ENCODE measurements at places on chromosomes 3 and 15.

DNA sequence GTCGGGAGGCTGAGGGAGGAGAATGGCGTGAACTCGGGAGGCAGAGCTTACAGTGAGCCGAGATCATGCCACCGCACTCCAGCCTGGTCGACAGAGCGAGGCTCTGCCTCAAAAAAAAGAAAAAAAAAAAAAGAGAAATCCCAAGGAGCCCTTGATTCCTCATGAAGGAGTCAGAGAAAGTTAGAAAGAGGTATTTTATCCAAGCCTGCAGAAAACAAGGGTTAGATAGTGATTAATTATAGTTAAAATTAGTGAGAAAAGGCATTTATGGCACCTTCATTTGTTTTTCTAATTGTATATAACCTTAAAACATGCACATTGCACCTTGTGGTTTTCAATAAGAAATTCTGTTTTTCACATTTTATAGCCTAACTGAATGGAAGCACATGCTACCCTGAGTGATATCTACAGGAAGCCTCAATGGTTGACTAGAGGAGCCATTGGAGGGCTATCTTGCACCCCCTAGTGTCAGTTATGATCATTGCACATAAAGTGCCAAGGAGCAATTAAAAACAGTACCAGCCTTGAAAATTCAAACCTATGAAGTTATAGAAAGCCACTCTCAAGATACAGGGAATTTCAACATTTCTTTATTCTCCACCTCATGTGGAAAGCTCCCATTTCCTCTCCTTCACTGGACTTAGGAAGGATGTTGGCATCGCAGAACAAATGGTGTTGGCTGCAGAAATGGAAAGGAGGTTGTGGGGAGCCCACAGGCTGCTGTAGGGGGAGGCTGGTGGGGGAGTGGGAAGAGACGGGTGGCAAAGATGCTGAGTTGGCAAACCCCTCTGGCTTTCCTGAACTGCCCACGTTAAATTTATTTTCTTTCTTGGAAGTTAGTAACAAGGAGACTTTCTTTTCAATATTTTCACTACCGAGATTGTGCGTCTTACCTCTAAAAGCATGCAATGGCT is 48.5 kb downstream of the ITGA11 start:
- no peak for DNase-seq

- no peak for DNase-seq
These were observed 28.1 kb downstream of the ARHGEF26 start for GRCh38 chr3:154149286-154149685.

DNA sequence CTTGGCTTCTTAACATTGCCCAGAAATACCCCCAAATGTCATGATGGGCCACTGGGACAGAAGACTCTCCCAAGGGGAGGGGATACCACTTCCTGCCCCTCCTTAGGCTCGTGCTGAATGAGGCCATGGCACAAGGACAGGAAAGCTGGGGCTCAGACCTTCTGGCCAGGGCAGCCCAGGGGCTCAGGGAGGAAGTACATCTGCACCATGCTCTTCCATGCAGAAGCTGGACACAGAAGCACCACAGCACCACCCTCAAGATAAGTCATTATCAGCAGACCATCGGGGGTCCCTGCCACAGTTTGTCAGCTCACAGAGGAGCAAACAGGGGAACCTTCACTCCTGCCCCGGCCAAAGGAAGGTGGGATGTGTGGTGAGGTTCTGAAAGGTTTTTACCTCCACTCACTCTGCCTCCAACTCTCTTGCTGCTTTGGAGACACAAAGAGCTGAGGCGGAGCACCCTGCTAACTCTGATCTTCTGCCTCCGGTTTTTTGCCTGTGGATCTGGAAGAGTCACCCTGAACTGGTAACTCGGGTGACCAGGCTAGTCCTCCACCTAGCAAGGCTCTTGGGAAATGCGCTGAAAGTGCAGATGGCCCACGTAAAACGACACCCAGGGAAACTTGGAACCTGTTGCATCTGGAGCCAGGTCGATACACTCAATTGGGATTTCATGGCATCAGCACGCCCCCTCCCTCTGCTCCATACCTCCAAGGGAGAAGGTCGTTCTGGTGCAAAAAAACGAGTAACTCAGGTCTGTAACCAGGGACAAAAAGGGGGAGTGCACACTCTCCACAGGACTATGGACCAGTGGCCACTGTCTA is 8.3 kb downstream of the BMF start:
- no peak for DNase-seq

GRCh38 chr3:184842433-184842832 is 30.5 kb downstream of the VPS8 start:
- DNase-seq: no peak

- DNase-seq: no peak
These were observed 3.9 kb downstream of the B4GALT4 start for GRCh38 chr3:119236756-119237155.

DNA sequence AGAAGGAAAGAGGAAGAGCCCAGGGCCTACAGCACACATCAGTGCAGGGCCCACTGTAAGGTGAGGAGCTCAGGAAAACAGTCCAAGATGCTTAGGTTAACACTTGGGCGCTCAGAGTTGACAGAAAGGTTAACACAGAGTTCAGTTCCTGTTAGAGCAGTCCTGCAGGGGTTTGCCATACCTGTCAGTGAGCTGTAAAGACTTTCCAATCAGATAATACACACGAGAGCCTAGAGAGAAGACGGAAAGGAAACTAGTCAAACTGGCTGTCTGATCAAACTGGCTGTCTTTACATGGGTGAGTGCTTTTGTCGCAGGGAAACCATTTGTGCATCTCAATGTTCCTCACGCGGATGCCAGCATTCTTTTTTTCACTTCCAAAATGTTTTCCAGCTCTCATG is 61.4 kb upstream of the ARHGEF26 start:
- DNase-seq: no peak

DNA sequence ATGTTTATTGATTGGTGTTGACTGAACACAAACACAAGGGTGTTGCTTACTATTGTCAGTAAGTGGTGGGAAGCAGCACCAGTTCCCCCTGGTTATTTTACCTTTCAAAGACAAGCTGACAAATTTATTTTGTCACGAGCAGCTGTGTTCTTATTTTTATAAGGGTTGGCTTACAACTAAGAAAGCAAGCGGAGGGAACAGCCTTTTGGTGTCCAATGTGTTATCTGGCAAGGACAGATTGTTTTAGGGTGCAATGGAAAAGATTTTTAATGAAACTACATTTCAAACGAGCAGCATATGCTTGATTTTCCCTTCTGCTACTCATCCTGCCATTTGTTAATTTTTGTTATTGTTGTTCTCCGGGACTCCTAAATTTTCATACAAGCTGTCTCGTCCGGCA is 920.6 kb upstream of the CFAP20DC start:
- no peak for DNase-seq

- no peak for DNase-seq
These were observed 61.8 kb downstream of the SLC9A9 start for GRCh38 chr3:143786219-143787191.

- no peak for DNase-seq
These were observed 160.1 kb downstream of the NEK10 start for GRCh38 chr3:27208961-27209616.

DNA sequence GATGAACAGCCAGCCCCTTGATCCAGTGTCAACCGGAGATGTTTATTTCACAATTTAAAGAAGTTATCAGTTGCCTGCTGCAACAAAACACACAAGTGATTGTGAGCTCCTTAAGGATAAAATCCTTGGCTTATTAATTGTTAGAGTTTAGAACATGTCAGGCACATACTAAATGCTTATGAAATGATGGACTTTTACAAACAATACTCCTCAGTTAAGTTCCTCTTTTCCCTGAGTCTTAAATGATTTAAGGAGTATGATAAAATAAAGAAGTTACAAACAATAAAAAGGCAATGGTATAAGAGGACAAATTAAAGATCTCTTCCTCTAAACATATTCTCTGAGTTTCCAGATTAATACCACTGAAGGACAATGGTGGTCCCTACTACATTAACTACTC is 5.7 kb downstream of the GHSR start:
- no peak for DNase-seq

DNA sequence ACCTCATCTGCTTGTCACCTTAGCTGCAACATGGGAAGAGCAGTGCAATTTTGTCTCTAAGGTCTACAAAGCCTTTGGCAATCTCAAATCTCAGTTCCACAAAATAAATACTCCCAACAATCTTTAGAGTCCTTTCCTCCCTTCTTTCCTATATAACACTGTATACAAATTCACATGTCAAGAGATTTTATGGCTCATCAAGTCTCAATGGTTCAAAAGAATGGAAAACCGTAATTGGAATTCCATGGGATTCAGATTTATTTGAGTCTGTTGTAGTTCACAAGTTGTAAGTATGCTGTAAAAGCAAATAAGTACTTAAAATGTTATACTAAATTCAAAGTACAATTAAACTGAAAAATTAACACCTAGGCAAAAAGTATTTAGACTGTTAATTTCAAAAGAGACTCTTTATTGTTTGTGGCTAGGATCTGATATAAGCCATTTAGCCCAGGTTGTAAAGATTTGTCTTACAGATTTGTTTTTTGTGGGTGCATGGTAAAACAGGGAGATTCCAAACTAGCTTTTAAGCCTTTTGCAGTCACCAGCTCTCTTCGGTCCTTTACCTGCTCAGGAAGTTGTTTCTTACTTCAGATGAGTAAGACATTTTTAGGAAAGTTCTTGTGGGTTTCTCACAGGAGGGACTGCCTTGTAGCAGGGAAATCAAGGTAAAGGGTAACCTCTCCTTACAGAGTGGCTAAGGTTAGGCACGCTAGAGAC is 50.1 kb downstream of the CMSS1 start:
- DNase-seq: no peak

- DNase-seq: no peak
These were observed 39.2 kb downstream of the MASP1 start for GRCh38 chr3:187252311-187252710.

GRCh38 chr3:8784676-8785435 is 15.4 kb upstream of the OXTR start:
- DNase-seq: no peak

- no peak for DNase-seq
These were observed 91.4 kb downstream of the WWTR1 start for GRCh38 chr3:149566292-149566975.

GRCh38 chr3:182621435-182622240 is 171.7 kb upstream of the ATP11B start:
- no peak for DNase-seq

- no peak for DNase-seq
These were observed 135.4 kb downstream of the MCTP2 start for GRCh38 chr15:94366781-94367180.

GRCh38 chr3:11130385-11130784 is 23.9 kb upstream of the HRH1 start:
- no peak for DNase-seq

DNA sequence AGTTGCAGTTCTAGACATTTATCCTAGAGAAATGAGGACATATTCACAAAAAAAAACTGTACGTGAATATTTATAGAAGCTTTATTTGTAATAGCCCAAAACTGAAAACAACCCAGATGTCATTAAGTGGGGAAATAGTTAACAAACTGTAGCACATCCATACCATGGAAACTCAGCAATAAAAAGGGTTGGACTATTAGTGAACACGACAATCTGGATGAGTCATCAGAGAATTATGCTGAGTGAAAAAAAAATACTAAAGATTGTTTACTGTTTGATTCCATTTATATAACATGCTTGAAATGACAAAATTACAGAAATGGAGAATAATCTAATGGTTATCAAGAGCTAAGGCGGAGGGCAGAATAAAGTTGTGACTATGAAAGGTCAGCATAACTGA is 59.5 kb downstream of the CPA3 start:
- DNase-seq: no peak

GRCh38 chr3:46835054-46835453 is 28.2 kb downstream of the MYL3 start:
- no peak for DNase-seq

DNA sequence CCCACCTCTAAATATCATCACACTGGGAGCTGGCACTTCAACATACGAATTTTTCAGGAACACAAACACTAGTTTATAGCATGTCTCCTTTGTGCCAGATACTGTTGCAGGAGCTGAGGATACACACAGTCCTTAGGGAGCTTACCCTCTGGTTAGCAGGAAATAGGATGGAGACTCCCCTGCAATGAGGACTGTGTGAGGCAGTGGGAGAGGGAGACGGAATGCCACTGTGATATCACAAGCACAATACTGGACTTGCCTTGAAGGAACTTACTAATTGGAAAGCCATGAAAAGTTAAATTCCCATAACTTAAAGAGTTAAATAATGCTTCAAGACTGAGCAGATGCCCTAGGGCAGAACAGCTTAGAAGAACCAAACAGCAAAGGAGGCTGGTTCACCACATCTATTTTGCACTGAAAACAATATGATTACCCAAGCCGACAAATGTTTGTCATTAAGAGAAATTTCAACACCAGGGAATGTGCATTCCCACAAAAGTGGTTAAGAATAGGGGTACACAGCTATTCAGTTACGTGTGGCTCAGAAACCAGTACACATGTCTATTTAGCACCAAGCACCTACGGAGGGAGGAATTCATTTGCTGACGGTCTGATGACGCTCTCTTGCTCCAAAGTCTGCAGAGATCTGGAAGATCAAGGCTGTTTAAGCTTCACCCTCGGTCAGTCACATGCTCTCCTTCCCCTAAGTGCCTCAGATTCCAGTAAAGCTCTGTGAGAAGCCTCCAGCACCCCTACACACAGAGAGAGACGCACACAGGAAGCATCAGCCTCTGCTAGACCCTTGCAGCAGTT is 5.2 kb downstream of the TBC1D2B start:
- DNase-seq: no peak

DNA sequence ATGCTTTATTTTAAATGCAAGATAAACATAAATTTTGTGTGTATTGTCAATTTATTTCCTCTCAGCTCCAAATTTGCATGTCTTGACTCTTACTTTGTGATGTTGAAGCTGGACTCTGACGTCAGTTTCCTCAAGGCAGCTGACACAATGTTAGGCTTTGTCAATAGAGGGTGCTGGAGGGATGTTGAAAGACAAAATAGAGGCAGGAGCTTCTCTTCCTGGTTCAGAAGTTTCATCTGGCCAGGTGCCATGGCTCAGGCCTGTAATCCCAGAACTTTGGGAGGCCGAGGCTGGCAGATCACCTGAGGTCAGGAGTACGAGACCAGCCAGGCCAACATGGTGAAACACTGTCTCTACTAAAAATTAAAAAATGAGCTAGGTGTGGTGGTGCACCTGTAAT is 408.6 kb downstream of the GBE1 start:
- DNase-seq: no peak

- no peak for DNase-seq
These were observed 118.6 kb downstream of the ETFA start for GRCh38 chr15:76192715-76193114.

DNA sequence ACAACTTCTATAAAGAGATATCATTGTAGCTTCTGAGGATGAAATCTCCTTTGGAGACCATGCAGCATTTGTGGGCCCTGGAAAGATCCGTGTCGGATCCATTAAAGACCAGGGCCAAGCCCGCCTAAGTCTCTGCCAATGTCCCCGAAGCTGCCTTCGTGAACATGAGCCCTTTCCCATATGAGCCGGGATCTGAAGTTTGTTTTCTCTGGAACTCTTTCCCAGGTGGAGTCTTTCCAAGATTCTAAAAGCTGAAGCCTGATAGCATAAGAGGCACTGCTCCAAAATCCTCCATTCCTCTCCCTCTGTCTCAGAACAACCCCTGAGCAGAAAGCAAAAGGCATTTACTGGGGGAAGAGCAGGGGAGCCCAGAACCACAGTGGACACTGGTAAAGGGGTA is 274.6 kb downstream of the NTRK3 start:
- no peak for DNase-seq

GRCh38 chr15:25543196-25543595 is 104.4 kb upstream of the UBE3A start:
- DNase-seq: no peak

Data from activated CD8-positive, alpha-beta memory T cell treated with anti-CD3 and anti-CD28 coated beads for 4 hours (primary cell).